ENCODE measurements at places on chromosomes 2 and 18. TPM values are rescaled to one million over a fixed set of nuclear protein-coding genes. Genes with fewer than 3 reads are reported as not detected.

TRIP12 gene
- 141 TPM for polyA plus RNA-seq

NEDD4L gene
- polyA plus RNA-seq = 15.0 TPM

SELENOI gene
- 8.9 TPM for polyA plus RNA-seq

GREB1L gene
- not detected for polyA plus RNA-seq

COLEC11 gene
- polyA plus RNA-seq = 0.68 TPM

FBXO48 gene
- 0.89 TPM for polyA plus RNA-seq

TUBB8B gene
- not detected for polyA plus RNA-seq

AQP12B gene
- polyA plus RNA-seq = not detected

NEB gene
- 0.14 TPM for polyA plus RNA-seq

IL36B gene
- not detected for polyA plus RNA-seq

SERPINB4 gene
- not detected for polyA plus RNA-seq

FAM237A gene
- polyA plus RNA-seq = not detected

HOXD9 gene
- not detected for polyA plus RNA-seq

- DNase-seq = no peak
Measured at GRCh38 chr2:151159109-151159662, 102.5 kb downstream of the RBM43 start.

DNA sequence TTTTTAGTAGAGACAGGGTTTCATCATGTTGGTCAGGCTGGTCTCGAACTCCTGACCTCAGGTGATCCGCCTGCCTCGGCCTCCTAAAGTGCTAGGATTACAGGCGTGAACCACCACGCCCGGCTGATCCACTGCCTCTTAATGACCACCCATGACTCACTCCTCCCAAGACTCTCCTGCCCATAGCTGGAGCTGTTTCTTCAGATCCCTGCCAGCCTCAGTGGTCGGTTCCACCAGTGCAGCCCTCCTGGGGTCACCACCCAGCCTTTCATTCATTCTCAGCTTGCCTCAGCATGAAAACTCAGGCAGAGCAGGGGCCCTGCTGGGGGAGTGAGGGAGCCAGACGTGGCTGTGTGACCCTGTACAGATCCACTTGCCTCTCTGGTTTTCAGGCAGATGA, 12.5 kb downstream of the KCNIP3 start:
- DNase-seq = no peak

DNA sequence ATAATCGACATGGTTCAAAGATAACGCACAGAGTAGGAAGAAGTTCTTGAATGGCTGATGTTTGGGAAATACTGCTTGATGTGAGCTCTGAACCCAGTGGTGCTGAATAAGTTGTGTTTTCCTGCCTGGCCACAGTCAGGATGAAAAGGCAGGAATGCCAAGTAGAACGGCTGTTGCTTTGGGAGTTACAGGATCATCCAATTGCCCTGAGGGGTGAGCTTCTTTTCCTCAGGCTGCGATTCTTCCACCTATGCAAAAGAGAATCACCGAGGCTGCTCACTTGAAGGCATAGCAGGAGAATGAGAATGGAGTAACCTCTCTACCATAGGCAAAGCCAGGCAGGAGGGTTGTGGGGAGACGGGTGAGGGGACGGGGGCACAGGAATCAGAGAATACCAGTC, 14.4 kb upstream of the IGFBP2 start:
- no peak for DNase-seq

DNA sequence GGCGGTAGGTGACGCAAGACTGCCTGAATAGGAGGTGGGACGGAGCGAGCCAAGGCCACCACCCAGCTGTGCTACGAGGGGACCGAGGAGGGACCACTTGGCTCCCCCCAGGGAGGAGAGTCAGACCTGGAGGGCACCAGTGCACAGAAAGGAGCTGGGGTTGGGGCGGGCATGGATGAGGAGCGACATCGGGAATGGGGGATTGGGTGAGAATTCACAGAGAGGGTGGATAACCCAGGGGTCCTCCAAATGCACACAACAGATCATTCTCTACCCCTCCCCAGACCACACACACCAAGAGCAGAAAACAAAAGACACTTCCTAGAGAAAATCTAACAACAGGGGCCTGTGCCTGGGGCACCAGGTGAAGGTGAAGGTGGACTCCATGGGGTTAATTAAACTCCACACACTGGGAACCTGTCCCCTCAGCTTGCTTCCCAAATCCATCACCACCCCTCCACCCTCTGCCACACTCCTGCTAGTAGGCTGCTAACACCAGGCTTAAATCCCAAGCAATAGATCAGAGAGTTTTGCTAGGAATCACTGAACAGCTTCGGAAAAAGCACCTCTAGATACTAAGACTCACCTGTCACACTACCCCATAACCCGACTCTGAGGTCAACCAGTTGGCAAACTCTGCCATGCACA, 274.6 kb downstream of the EIPR1 start:
- no peak for DNase-seq

GRCh38 chr2:44751754-44752479, 189.6 kb upstream of the SIX3 start:
- DNase-seq = no peak

DNA sequence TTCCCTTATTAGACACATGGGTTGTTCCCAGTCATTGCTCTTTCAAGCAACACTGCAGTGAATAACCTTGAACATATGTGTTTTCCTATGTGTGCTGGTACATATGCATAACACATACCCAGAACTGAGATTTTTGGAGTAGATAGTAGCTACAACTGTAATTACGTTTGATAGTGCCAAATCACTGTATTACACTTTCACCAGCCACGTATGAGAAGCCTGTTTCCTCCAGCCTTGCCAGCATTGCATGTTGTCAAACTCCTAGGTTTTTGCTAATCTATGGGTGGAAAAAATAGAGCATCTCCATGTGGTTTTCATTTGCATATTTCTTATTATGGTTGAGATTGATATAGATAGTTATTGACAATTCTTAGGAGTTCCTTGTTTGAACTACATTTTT, 56.5 kb upstream of the ACSL3 start:
- no peak for DNase-seq

DNA sequence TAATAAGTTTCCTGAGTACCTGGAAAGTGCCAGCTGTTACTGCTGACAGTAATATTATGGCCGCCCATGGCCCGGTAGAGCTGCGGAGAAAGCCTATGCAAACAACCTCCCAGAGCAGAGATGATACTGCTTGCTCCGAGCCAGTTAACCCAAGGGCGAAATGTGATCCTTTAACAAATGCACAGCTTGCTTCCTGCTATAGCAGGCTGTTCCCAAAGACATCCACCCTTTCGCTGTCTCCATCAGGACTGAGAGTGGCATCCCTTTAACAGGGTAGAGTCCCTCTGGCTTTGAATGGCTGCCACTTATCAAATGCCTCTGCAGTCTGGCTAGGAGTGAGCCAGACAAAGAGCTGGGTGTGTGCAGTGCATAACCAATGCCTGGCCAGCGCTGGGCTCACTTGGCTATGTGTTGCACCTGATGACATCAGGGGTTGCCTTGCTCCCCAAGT, 69.7 kb upstream of the DAPL1 start:
- no peak for DNase-seq

DNA sequence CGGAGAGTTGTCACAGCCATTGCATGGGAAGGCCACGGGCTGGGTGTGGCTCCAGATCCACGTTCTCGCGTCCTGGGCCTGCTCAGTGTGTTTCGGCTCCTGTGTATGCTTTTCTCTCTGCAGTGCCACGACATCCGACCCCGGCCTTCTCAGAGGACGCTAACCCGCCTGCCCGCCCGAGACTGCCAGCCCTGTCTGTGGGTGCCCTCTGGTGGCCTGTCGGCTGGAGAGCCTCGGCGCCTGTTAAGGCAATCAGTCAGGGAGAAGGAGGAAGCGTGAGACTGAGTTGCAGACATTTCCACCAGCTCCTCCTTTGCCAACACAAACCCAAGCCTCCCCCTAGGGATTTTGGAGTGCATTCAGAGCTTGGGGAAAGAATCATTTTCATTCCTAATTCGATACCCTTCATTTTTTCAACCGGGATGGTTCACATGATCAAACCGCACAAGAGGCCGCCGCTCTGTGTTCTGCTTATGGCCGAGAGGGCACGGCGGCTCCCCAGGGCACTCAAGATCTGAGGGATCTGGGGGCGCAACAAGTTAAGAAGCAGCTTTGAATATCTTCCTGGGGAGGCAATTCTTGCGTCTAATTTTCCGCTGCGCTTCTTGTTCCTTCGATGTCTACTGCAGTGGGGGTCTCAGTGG, 37.5 kb upstream of the ZBTB7C start:
- peak; percentile 26 for DNase-seq

- DNase-seq = no peak
Measured at GRCh38 chr2:116810645-116811044, 1003.8 kb upstream of the DDX18 start.

- DNase-seq = peak; percentile 30
Measured at GRCh38 chr2:36618381-36618780, 20.4 kb upstream of the FEZ2 start.

DNA sequence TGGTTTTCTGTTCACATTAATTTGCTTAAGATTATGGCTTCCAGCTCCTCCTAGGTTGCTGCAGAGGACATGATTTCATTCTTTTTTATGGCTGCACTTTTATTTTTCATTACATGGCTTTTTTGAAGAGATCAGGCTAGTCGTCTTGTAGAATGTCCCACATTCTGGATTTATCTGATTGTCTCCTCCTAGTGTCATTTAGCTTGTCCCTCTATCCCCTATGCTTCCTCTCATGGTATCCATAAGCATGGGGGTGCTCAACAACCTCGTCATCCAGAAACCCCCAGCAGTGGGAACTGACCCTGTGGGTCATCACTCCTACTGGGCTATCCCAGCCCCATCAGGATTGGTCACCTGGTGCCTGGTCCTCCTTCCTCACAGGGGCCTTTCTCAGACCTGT, 49.6 kb downstream of the SERTAD2 start:
- no peak for DNase-seq

- DNase-seq = no peak
Measured at GRCh38 chr2:235492850-235493344, 946 bp upstream of the AGAP1 start.

DNA sequence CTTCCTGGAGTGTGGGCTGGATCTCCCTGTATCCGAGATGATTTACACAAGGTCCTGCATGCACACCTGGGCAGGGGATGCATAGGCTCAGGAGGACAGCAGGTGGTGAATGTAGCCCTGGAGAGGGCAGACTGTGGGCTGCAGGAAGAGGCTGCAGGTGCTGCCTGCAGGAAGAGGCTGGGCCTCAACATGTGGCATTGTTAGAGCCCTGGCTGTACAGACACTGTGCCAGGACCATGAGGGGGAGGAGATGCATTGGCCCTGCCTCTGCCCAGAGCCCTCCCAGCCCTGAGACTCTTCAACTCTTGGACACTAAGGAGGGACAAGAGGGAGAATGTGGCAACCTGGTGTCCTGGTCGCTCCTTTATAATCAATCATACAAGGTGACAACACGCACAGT, 392.8 kb downstream of the TNS1 start:
- DNase-seq = no peak

- DNase-seq = no peak
Measured at GRCh38 chr2:51919395-51919794, 887.5 kb upstream of the NRXN1 start.

DNA sequence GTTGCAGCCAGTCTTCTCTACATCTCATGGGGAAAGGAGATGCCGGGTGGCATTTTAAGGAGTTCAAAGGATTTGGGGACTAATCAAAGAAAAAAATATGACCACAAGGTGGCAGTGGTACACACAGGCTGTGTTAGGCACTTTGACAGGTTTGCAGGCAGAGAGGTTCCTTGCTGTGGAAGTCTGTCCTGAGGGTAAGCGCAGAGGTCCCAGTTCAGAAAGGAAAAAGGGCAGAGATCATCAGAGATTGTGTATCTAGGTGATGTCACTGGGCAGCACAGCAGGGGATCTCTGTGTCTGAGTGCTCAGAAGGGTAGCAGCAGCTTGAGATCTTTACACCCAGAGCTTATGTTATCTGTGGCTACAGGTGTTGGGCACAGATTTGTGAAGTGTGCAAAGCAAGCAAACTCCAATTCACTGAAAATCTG, 231.4 kb downstream of the LRRTM1 start:
- DNase-seq = peak; percentile 43

DNA sequence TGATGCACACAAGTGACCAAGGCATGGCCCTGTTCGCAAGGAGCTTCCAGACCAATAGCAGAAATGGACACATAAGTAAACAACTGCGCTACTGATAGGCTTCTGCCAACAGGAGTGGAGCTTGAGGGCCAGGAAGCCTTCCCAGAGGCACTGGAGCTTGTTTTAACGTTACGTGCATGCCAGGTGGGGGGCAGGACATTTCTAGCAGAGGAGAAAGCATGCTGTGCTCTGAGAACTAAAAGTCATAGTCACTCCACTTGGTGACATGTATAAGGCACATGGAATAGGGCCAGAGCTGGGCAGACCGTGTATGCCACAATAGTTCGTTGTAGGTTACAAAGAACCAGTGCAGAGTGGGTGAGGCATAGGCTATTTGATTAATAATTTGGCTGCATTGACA, 184.2 kb downstream of the NEDD4L start:
- DNase-seq = no peak

DNA sequence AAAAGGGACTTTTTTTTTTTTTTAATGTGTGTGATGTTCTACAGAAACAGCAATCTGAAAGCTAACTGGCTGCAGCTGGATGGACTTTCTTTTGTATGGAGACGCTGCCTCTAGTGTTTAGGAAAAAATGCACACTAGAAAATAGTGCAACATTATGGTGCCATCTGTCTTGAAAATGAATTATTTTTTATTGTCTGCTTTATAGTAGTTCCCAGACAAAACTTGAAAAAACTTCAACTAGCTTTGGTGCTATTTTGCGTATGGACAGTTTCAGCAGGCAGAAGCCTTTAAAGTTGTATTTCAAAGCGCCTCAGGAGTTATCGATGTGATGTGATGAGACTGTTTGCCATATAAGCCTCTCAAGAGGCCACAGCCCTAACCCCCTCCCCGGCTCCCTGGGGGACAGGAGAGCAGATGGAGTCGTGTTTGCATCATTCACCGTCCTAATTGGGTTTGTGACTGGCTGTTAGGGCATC, 86.9 kb downstream of the LTBP1 start:
- peak; percentile 15 for DNase-seq

- no peak for DNase-seq
Measured at GRCh38 chr18:30175061-30175574, 867.4 kb downstream of the DSC3 start.

DNA sequence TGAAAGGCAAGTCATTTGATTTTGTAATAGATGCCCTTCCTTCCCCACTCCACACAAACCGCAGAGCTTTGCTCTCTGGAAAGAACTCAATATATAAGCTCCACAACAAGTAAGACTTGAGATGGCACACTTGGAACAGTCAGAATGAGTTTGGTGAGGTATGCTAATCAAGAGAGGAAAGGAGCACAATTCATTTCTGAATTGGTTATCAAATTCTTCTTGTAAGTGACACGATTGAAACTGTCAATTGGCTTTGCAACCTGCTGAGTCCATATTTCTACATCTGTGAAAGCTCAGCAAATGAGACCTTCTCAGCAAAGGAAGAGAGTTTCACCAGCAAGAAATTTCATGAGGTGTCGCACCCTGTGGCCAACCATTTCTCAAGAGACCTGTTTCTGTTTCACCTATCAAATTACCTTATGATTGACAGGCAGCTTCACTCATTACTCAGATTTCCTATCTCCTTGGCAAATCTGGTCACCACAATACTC, 19.1 kb downstream of the CTLA4 start:
- DNase-seq = no peak

GRCh38 chr18:76530846-76531245, 35.8 kb upstream of the ZNF516 start:
- no peak for DNase-seq

- DNase-seq = no peak
Measured at GRCh38 chr18:48974304-48975119, 23.7 kb upstream of the SMAD7 start.

GRCh38 chr18:9240270-9240669, 94.3 kb upstream of the TWSG1 start:
- DNase-seq = no peak
